ENCODE measurements at places on chromosomes 12 and 14.
A peak's percentile ranks its signal among the peaks of the same experiment; 100 is the strongest.

GRCh38 chr12:59131462-59131861 lies 211.2 kb upstream of the LRIG3 start:
- DNase-seq: no peak

DNA sequence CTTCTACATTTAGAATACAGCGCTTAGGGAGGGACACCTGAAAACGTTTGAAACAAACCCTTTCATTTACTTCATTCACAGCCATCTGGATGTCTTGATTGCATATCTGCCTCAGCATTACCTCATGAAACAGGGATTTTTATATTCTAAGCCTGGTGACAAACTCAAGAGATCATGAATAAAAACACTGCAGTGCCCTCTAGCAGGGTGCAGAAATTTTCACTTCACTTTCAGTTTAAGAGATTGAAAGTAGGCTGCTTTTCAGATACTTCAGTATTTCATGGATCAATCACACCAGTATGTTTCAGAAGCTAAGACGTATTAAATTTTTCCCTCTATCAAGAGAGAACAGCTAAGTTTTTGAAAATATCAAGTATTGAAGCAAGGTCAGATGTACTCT lies 467.8 kb downstream of the MDGA2 start:
- DNase-seq: no peak

DNA sequence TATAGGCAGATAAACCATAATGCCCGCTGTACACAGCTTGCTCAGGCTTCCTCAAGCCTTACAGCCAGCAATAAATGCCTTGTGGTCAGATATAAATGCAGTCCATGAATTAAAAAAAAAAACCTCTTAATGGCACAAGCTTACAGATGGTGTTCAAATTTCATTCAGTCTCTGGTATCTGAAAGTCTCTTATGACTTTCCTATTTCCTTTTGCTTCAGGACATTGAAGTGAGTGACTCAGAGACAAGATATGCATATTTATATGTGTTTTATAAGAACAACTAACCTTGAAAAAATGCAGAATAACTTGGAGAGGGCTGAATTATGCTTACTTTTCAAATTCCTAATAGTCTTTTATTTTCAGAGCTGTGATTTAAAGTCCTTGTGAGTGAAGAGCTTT lies 426.9 kb upstream of the MIS18BP1 start:
- no peak for DNase-seq

- no peak for DNase-seq
These were observed 165.5 kb upstream of the ATP2B1 start for GRCh38 chr12:89874146-89874545.

GRCh38 chr14:102095871-102096568 lies 9.2 kb upstream of the HSP90AA1 start:
- DNase-seq: no peak

GRCh38 chr14:90091393-90091792 lies 29.6 kb downstream of the KCNK13 start:
- DNase-seq: no peak

- DNase-seq: no peak
These were observed 10.6 kb downstream of the FICD start for GRCh38 chr12:108525681-108526080.

GRCh38 chr12:11853126-11853525 lies 203.7 kb downstream of the ETV6 start:
- no peak for DNase-seq

DNA sequence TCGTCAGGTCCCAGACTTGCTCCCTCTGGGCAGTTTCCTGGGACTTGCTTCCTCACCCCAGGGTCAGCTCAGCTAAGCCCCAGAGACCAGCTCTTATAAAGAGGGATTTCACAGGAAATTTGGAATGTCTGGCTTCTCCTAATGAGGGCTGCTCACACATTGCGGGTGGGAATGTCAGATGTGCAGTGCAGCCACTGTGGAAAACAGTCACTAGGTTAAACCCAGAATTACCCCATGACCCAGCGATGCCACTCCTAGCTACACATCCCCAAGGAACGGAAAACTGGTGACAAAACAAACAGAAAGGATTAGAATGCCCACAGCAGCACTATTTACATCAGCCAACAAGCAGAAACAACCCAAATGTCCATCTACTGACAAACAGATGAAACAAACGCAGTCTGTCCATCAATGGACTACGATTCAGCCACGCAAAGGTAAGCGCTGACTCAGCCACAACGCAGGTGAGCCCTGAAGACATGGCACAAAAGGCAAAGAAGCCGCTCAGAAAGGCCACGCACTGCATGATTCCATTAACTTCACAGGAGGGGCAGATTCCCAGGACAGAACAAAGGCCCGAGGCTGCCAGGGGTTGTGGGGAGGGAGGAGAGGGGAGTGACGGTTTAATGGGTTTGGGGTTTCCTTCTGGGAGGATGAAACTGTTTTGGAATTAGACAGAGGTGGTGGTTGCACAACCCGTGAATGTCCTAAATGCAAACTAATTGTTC lies 63.0 kb downstream of the NCOR2 start:
- DNase-seq: no peak

- DNase-seq: peak; percentile 49
These were observed 4.8 kb upstream of the DGLUCY start for GRCh38 chr14:91108941-91109611.

DNA sequence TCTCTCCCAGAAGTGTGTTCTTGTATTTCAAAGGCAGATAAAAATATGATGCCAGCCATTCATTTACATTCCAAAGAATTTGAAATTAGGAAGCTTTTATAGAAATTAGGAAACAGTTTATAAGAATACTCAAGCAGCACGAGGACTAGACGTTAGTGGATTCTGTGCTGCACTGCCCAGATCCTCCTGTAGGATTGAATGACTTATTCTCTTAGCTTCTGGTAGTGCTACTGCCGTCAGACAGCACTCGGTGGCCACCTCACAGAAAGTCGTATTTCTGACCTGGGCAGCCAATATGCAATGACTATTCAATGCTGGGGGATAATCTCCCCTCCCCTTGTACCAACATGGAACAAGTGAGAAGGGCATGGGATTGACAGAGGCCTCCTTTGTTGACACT lies 326.4 kb downstream of the RPL10L start:
- no peak for DNase-seq

- no peak for DNase-seq
These were observed 66.5 kb downstream of the PPP2R5C start for GRCh38 chr14:101828046-101828445.

DNA sequence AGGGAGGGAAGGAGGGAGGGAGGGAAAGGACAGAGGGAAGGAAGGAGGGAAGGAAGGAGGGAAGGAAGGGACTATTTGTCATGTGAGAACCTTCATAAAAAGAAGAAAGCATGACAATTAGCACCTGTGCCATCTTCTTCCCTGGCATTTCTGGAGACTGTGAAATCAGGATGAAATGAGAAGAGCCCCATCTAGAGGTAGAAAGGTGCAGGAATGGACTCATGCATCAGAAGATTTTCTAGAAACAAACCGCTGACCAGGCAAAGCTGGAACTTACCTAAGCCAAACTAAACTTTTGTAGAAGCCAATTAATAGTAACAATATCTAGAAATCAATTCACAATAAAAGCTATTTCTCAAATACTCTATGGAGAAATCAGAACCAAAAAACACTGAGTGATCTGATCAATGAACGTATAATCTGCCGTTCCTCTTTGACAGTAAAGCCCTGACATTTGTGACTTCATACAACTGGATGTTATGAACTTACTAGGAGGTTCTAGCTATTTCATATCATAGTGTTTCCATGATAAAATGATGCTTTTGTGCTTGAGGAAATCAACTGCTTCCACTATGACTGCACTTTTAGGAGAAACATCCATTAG lies 24.4 kb upstream of the CRACR2A start:
- DNase-seq: no peak

DNA sequence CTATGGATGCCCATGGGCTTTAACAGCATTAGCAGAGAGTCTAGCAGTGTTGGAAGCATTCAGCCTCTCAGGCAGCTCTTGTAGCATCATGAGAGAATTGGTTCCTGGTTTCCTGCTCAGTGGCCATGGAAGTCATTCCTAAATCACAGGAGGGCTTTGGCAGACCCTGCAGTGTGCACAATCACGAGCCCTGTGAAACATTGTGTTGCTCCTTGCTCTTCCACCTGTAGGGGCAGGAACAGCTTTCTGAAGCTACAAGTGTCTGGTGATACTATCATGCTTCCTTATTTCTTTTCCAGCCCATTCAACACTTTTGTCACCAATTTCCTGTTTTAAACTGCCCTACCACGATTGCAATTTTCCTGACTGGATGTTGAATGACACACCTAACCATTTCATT lies 402.2 kb upstream of the USP15 start:
- DNase-seq: no peak

DNA sequence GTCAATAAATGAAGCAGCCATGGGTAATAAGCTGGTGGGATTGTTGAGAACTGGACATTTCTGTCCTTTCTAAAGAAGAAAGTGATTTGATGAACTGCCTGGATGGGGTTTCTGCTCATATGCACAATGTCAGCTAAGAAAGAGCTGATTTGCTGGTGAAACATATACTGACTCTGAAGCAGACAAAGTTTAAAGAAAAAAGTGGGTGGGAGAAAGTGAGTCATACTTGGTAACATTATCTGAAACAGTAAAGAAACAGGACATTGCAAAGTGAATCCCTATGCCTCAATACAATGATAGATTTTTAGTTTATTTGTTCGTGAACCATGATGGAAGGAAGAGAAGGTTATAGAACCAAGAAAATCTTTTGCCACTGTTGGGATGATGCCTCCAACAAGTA lies 95.6 kb upstream of the DNM1L start:
- DNase-seq: no peak

DNA sequence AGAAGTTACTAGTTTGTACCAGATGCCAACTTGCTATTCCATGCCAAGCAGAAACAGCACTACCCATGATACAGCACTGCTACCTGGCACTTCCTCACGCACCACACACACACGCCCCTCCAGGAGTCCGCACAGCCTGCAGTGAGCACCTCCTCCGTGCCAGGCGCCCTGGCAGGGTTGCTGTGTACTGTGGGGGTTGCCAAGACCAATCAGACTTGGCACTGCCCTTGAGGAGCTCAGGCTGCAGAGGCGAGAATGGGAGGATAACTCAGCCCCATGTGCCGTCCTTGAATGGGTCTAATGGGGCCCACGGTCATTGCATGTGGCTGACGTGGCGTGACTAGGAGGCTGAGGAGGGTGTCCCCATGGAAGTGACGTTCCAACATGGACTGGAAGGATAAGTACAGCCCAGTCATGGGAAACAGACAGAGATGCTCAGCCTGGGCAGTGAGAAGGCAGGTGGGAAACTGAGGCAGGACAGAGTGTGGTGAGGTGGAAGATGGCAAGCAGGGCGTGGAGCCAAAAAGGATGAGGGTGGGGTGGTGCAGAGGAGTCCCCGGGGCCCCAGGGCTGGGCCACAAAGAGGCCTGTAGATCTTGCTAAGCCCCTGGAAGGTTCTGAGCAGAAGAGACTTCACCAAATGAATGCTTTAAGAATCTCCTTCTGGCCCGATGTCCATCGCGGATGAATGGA lies 65.3 kb upstream of the C14orf180 start:
- no peak for DNase-seq

DNA sequence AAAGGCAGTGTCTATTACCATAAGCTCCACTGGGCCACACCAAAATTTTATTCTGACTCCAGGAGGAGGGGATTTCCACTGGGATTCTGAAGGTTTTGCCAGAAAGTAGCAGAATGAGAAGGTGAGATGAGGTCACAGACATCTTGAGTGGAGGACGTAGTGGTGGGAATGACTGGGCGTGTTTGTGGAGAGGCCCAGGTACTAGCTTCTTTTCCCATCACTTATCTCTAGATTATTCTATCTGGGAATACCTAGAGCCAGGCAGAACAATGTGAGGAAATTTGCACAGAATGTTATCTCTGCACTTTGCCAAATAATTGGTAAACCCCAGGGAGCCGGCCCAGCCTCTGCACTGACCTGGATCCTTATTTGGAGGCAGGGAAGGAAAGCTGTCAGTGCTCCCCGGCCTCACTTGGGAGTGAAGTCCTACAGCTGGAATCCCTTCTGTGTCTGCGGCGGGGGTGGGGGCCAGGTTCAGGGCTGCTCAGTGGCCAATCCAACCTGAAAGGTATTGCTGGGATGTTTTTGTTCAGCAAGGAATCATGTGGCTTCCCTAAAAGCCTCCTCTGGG lies 129.4 kb downstream of the C12orf75 start:
- DNase-seq: no peak

DNA sequence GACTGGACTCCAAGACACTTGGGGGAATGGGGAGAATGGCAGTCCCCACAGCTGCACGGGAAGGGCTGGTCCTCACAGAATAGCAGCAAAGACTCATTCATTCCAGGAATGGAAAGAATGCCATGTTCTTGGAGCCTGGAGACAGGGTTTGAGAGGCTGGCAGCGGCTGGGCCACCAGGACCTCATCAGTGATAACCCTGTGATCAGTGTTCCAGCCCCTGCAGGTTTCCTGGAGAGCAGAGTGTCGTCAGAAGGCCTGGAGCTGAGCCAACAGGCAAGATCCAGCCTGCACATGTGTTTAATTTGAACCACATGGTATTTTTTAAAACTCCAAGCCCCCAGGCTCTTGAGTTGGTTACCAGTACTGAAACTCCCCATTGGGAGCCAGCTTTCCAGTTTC lies 11.3 kb downstream of the BDKRB1 start:
- no peak for DNase-seq

GRCh38 chr12:96988919-96989318 lies 81.9 kb downstream of the NEDD1 start:
- no peak for DNase-seq

- DNase-seq: no peak
These were observed 1551.5 kb upstream of the SEL1L start for GRCh38 chr14:83085136-83085535.

DNA sequence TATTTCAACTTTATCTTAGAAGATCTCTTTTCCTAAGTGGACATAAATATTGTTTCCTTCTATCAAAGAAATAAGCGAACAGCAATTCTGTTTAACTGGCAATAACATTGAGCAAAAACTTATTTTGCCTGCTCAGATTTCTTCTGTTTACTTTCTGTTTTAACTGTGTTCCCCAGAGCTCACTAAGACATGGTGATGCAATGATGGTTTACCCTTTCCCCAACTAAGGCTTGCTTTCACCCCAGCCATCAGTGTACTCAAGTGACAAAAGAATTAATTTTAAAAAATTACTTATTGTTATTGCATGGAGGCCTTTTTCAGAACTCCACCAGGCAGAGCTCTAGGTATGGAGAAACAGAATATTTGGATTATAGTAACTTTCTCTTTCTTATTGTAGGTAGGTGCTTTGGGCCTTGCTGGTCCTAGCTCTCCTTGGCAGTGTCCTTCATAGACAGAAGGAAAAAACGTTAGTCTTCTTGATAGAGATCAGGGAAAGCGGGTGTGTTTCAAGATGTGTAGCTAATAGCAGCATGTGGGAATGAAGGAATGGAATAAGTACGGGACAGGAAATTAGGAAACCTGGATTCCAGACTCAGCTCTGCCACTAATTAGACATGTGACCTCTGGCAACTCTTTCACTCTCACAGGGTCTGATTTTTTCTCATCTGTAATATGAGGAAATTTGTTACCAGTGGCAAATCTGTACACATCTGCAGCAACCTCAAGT lies 14.6 kb upstream of the DDHD1 start:
- no peak for DNase-seq

- no peak for DNase-seq
These were observed 525.8 kb upstream of the ATP2B1 start for GRCh38 chr12:90234472-90234871.

Data from activated naive CD4-positive, alpha-beta T cell treated with anti-CD3 and anti-CD28 coated beads, Interleukin-2, amount 10 ng/mL, durations not matched to agents 7 days and 5 days (primary cell).